ENCODE measurements at places on chromosomes 12 and 14. TPM values are rescaled to one million over a fixed set of nuclear protein-coding genes. Genes with fewer than 3 reads are reported as not detected.

DNA sequence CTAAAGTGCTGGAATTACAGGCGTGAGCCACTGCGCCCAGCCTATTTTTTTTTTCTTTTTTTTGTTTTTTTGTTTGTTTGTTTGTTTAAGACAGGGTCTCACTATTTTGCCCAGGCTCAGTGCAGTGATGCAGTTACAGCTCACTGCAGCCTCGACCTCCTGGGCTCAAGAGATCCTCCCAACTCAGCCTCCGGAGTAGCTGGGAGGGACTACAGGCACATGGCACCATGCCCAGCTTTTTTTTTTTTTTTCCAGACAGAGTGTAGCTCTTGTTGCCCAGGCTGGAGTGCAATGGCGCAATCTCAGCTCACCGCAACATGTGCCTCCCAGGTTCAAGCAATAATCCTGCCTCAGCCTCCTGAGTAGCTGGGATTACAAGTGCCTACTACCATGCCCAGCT is 5.8 kb upstream of the ITFG2 start:
- H3K4me3 ChIP-seq: no peak overlapping the region
- DNase-seq: peak; percentile 24
- no peak overlapping the region for H3K27ac ChIP-seq

DNA sequence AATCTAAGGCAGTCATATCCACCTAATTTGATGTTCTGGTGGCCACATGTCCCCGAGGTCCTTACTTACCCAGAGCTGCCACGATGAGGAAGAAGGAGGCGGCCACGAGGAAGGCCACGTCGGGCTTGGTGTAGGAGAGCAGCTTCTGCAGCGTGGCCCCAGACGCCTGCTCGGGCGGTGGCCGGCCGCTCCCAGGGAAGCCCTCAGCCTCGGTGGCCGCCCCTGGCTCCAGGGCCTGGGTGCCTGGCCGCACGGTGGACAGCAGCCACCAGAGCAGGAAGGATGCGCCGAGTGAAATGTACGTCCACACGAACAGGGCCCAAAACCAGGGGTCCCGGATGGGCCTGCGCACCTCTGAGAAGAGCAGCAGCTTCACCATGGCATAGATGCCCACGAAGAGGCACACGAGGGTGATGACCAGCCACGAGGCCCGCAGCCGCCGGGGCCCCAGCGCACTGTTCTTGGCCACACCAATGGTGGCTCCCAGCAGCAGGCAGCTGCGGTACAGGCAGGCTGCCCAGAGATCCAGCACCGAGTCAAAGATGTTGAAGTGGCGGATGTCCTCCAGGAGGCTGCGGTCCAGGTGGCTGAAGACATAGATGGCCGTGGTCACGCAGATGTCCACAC is 6.6 kb downstream of the ABCB9 start:
- H3K36me3 ChIP-seq: no peaks in the 10 kb centered on the region
- peaks cover 7% of the 10 kb centered on the region for H3K4me1 ChIP-seq
- no peak overlapping the region for H3K27ac ChIP-seq
- no peak overlapping the region for H3K4me3 ChIP-seq
- DNase-seq: no peak
- H3K27me3 ChIP-seq: no peaks in the 10 kb centered on the region

DNA sequence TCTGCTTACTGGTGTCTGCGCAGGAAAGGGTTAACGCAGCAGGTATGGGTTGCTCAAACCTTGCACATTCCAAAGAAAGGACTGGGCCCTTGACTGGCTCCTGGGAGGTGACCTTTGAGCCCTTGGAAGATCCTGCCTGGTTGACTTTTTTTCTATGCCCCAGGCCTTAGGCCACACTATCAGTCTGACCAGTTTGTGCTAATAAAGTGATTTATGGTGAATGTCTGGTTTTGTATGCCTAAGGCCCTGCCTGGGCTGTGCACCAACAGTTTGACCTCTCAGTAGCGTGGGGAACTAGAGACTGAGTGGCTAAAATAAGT is 61.4 kb upstream of the SCN8A start:
- no peak overlapping the region for H3K27ac ChIP-seq
- no peaks in the 10 kb centered on the region for H3K36me3 ChIP-seq
- H3K4me1 ChIP-seq: peaks cover 5% of the 10 kb centered on the region
- no peak overlapping the region for H3K4me3 ChIP-seq

DNA sequence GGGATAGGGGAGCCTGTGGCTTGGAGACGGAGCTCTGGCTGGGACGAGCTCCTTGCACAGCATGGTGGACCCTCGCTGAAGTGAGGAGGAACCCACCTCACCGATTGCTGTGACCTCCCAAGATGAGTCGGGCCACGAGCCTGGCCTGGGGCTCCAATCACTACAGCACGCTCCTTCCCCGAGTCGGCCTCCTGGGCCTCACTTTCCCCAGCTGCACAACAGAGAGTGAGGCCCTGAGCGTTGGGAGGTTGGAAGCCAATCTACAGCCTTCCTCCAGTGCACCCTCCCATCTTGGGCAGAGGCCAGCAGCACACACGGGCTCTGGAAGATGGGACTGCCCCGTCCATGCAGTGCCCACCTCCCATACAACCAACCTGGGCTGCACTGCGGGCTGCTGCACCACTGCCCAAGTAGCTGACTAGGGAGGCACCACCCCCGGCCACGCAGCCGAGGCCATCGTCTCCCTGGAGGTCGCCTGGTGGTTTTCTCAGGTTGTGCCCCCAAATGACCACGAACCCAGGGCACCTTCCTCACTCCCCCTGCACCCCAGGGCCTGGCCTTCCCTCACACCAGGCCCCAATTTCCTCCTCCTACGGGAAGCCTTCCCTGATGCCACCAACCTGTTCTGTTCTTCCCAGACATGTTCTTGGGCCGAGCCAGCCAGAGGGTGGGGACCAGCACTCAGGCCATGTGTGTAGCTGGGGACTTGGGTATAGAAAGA is 152.3 kb upstream of the C14orf180 start:
- H3K27me3 ChIP-seq: no peaks in the 10 kb centered on the region
- H3K36me3 ChIP-seq: no peaks in the 10 kb centered on the region
- H3K4me3 ChIP-seq: no peak overlapping the region
- no peak for DNase-seq

DNA sequence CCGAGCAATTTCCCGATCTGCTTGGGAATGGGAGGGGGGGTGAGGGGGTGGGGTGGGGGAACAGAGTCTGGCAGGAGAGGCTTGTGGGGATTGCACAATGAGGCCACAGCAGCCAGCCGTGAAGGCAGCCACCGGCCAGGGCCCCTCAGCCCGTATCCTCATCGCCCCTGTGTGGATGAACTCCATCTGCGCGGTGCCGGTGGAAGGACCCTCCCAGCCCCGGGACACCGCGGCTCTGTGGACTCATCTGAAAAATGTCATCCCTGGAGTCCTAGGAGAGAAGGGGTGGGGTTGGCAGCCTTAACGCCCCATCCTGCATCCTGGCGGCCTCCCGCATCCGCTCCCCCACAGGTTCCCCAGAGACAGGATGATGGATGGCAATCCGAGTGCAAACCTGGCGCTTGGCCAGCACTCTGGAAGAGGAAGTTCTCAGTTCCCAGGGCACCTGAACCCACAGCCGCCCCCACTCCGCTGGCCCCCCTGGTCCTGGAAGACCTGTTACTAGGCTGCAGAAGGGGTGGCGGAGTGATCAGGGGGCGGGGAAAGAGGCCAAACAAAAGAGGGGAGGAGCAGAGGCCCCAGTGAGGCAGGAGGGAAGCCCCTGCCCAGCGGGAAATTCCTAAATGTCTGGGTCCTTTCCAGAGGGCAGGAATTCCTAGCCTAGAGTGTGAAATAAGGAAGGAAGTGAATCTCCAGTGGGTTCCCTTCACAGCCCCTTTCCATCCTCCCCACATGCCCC is 1.2 kb upstream of the TNFAIP2 start:
- peak; percentile 76 for DNase-seq
- no peak overlapping the region for H3K4me3 ChIP-seq
- H3K27me3 ChIP-seq: peaks cover 50% of the 10 kb centered on the region
- no peaks in the 10 kb centered on the region for H3K36me3 ChIP-seq

- DNase-seq: peak; percentile 24
- no peaks in the 10 kb centered on the region for H3K36me3 ChIP-seq
- no peak overlapping the region for H3K4me3 ChIP-seq
- no peak overlapping the region for H3K27ac ChIP-seq
- peaks cover 8% of the 10 kb centered on the region for H3K4me1 ChIP-seq
- no peaks in the 10 kb centered on the region for H3K27me3 ChIP-seq
These were observed 29.3 kb downstream of the AK7 start for GRCh38 chr14:96421236-96421635.

DNA sequence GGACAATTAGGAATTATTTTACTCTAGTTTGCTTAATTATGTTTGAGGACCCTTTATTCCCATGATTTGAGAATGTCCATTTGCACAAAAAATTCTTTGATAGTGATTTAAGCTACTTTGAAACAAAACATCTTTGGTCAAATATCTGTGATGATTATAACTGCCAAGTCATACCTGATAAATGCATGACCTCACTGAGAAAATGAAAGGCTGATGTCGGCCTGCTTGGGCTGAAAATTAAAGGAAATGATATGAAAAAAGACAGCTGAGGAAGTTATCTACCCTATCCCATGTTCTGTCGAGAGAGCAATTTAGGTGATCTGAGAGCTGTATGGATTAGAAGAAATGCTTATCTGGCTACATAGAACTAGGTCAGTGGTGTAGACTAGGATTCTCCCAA is 43.6 kb downstream of the ATL1 start:
- no peak overlapping the region for H3K4me3 ChIP-seq
- DNase-seq: no peak
- H3K27me3 ChIP-seq: no peaks in the 10 kb centered on the region
- no peaks in the 10 kb centered on the region for H3K36me3 ChIP-seq
- no peak overlapping the region for H3K27ac ChIP-seq
- peaks cover 15% of the 10 kb centered on the region for H3K4me1 ChIP-seq

- no peak overlapping the region for H3K4me3 ChIP-seq
- no peaks in the 10 kb centered on the region for H3K36me3 ChIP-seq
- H3K27ac ChIP-seq: no peak overlapping the region
- H3K4me1 ChIP-seq: peaks cover 7% of the 10 kb centered on the region
- no peaks in the 10 kb centered on the region for H3K27me3 ChIP-seq
These were observed 115.1 kb downstream of the GALC start for GRCh38 chr14:87877877-87878276.

DNA sequence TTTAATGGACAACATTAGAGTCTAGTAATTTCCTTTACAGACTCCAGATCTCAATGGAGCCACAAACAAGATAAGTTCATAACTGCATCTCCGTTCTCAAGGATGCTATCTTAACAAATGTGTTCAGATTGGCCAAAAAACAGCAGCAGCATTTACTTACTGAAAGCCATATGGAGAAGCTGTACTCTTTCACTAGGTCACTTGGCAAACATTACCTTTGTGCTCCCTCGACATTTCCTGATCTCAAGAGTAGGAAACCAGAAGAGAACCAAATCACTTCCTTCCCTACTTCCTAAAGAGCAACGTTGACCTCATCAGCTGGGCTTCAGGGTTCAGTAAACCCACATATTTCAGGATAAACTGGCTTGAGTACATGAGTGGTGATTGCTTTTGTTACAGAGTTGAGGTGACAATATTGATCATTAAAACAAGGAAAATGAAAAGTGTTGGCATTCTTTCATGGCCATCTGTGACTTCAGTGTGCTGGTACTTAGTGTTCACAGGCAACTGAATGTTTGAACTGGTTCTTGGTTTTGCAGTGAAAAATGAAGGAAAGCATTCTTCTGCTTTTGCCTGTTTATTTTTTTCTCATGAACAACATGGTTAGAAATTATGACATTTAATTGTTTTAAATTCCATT is 449.6 kb downstream of the TMEM117 start:
- no peaks in the 10 kb centered on the region for H3K36me3 ChIP-seq
- DNase-seq: no peak
- H3K27me3 ChIP-seq: no peaks in the 10 kb centered on the region
- H3K4me3 ChIP-seq: no peak overlapping the region
- H3K4me1 ChIP-seq: no peaks in the 10 kb centered on the region
- no peak overlapping the region for H3K27ac ChIP-seq

DNA sequence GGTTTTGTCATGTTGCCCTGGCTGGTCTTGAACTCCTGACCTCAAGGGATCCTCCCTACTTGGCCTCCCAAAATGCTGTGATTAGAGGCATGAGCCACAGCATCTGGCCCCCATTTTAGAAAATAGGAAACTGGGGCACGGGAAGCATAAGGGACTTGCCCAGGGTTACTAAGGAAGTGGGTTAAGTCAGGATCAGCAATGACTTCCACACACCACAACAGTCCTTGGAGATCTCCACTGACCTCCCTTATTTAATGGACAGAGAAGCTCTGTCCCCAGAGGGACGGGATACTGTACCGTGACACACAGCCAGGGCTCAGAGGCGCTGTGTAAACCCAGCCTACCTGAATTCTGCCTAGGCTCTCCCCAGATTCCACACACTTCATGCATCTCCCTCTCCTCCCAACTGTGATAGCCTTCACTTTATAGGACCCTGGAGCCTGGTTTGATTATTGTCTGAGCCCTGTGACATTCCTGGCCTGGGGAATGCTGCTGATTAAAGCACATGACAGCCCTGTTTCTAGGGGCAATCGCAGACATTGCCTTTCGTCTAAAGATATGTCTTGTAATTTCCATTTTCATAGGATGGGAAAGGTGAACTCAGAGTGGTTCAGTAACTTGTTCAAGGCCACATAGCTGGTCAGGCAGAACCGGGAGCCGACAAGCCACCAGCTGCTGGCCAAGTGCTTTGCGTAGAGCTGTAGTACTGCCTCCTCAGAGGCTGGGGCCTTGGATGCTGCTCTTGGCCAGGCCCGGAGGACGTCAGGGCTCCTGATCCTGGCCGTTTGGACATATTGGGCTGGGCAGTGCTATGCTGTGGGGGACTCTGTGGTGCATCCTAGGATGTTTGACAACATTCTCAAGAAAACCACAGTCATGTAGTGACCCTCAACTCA is 20.8 kb downstream of the SERPINA1 start:
- H3K4me3 ChIP-seq: no peak overlapping the region
- H3K4me1 ChIP-seq: no peaks in the 10 kb centered on the region
- DNase-seq: no peak
- H3K27ac ChIP-seq: no peak overlapping the region

GRCh38 chr14:34345718-34346465 is 116.1 kb downstream of the SPTSSA start:
- H3K27me3 ChIP-seq: no peaks in the 10 kb centered on the region
- no peak overlapping the region for H3K27ac ChIP-seq
- no peak overlapping the region for H3K4me3 ChIP-seq
- H3K4me1 ChIP-seq: no peaks in the 10 kb centered on the region
- H3K36me3 ChIP-seq: no peaks in the 10 kb centered on the region

DNA sequence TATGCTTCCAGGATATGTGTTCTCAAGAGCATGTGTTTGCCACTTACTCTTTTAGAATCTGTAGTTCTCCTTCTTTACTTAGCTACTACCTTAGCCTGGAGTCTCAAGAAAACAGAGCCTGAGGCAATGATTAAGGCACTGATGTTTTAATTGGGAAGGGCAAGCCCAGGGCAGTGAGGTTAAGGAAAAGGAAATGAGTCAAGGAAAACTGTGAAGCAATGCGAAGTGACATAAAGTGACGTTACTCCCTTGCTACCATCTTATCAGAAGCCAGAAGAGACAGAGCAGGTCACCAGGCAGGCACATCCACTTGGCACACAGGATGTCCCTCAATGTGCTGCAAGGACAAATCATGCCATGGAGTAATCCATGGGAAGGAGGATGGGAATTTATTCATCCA is 11.3 kb upstream of the EML5 start:
- no peaks in the 10 kb centered on the region for H3K27me3 ChIP-seq
- no peaks in the 10 kb centered on the region for H3K4me1 ChIP-seq
- no peak for DNase-seq
- no peak overlapping the region for H3K27ac ChIP-seq
- no peaks in the 10 kb centered on the region for H3K36me3 ChIP-seq

PLEKHH1 gene
- total RNA-seq: 29.9 TPM

SDR9C7 gene
- 0.14 TPM for total RNA-seq
